ENCODE measurements at places on chromosomes 7 and 10.

DNA sequence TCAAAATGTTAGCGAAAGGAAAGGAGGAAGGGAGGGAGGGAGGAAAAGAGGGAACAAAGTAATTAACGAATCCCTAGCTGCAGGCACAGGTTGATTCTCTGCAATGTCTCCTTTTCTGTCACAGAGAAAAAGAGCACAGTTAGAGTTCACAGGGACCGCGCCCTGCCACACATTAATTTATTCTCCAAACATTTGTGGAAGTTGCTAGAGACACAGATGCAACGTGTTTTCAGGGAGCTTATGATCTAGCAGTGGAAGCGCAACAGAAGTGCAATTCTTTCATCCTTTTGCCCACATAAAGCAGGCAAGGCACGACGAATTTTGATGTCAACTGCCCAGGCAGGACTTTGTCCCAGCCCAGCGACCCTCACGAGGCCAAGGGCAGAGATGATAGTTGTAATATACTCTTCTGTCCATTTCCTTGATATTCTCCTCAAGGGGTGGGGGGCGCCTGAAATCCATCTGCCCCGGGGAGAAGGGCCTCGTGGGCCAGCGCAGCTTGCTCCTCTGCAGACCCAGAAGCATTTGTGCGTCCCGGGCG is 101.7 kb upstream of the ZNF438 start:
- peak overlapping the region; percentile 74 for H3K27ac ChIP-seq
- peaks cover 3% of the 10 kb centered on the region for H3K36me3 ChIP-seq
- DNase-seq: no peak
- H3K27me3 ChIP-seq: no peaks in the 10 kb centered on the region
- no peaks in the 10 kb centered on the region for H3K4me1 ChIP-seq
- H3K4me3 ChIP-seq: peak overlapping the region; percentile 69

GRCh38 chr7:117916309-117916708 is 43.1 kb upstream of the CTTNBP2 start:
- H3K36me3 ChIP-seq: no peaks in the 10 kb centered on the region
- no peaks in the 10 kb centered on the region for H3K4me1 ChIP-seq
- no peaks in the 10 kb centered on the region for H3K27me3 ChIP-seq
- no peak overlapping the region for H3K4me3 ChIP-seq
- no peak for DNase-seq

- no peak for DNase-seq
- no peak overlapping the region for H3K4me3 ChIP-seq
- no peaks in the 10 kb centered on the region for H3K36me3 ChIP-seq
- no peak overlapping the region for H3K27ac ChIP-seq
- H3K4me1 ChIP-seq: no peaks in the 10 kb centered on the region
- peaks cover 13% of the 10 kb centered on the region for H3K27me3 ChIP-seq
Measured at GRCh38 chr7:132112106-132112505, 464.2 kb downstream of the PLXNA4 start.

DNA sequence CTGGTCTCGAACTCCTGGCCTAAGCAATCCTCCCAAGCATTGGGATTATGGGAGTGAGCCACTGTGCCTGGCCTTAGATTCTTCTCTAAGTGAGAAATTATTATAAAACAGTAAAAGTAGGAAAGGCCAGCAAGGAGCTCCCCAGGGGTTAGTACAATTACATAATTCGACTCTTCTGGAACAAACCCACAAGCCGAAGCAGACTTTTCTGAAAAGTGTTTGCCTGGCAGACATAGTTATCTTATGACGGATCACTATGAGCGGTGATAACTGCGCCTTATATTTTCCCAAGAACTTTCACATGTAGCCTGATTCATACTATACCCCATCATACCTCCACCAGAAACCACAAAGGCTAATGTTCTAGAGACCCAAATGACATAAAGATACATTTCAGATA is 30.2 kb upstream of the SH3PXD2A start:
- H3K27me3 ChIP-seq: no peaks in the 10 kb centered on the region
- H3K4me3 ChIP-seq: no peak overlapping the region
- no peak overlapping the region for H3K27ac ChIP-seq

DNA sequence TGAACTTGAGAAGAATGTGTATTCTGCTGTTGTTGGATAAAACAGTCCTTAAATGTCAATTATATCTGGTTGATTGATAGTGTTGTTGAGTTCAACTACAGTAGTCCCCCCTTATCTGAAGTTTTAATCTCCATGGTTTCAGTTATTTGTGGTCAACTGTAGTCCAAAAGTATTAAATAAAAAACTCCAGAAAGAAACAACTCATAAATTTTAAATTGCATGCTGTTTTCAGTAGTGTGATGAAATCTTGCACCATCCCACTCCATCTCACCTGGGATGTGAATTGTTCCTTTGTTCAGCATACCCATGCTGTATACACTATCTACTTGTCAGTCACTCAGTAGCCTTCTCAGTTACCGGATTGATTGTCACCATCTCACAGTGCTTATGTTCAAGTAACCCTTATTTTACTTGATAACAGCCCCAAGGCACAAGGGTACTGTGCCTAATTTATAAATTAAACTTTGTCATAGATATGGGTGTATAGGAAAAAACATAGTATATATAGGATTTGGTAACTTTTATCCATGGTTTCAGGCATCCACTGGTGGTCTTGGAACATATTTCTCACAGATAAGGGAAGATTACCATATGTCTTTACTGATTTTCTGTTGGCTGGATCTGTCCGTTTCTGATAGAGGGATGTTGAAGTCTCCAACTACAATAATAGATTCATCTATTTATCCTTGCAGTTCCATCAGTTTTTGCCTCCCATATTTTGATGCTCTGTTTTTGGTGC is 57.1 kb downstream of the AOAH start:
- H3K4me3 ChIP-seq: no peak overlapping the region
- no peak for DNase-seq
- H3K36me3 ChIP-seq: peaks cover 23% of the 10 kb centered on the region
- H3K27ac ChIP-seq: no peak overlapping the region
- H3K4me1 ChIP-seq: peaks cover 12% of the 10 kb centered on the region
- H3K27me3 ChIP-seq: no peaks in the 10 kb centered on the region

DNA sequence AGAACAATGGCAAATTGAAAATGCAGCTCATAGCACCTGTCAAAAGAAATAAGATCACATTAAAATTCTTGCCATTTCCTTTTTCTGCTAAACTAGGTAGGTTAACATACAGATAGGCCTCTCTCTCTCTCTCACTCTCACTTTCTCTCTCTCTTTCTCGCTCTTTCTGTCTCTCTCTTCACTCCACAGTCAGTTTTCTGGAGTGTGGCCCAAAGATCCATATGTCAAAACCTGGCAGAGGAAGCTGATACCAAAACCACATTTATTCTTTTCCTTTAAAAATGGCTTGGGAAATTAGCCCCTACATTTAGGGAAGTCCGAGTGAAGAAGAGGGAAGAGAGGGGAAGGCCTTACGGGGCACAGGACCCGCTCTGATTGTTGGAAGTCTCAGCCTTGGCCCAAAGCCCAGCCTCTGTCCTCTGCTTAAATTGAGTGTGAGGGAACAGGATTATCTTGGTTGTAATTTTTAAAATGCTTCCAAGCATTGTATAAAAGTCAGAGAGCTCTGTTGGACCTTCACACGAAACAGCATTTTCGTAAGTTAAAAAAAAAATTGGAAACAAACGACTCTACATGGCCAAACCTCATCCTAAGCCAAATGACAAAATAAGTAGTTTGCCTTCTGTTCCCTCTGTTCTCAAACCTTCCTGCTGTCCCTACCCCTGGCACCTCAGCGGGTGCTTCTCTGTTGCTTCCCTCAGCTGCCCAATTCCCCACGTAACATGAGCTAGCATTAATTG is 83.2 kb downstream of the FRMD4A start:
- peaks cover 67% of the 10 kb centered on the region for H3K27me3 ChIP-seq
- H3K4me3 ChIP-seq: no peak overlapping the region

DNA sequence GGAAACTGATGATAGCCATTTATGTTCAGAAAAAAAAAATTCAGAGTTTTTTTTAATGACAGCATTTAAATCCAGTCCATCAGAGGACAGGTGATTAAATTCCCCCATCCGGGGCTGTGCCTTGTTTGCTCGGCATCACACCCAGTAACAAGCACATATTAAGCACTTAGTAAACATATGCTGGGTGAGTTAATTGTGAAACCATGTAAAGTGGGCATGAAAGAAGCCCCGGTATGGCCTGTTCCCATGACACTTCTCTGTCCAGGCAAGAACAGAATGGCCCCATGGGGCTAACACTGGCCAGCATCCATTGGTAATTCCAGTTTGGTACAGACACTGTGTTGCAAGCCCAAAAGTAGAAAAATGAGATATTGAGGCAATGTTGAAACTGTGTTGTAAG is 220.8 kb upstream of the RNF32 start:
- no peaks in the 10 kb centered on the region for H3K36me3 ChIP-seq
- DNase-seq: no peak
- H3K27me3 ChIP-seq: peaks cover 56% of the 10 kb centered on the region

- H3K36me3 ChIP-seq: no peaks in the 10 kb centered on the region
- H3K4me3 ChIP-seq: no peak overlapping the region
- no peak for DNase-seq
- no peaks in the 10 kb centered on the region for H3K4me1 ChIP-seq
- H3K27ac ChIP-seq: no peak overlapping the region
Measured at GRCh38 chr7:136336932-136337331, 359.8 kb upstream of the MTPN start.

DNA sequence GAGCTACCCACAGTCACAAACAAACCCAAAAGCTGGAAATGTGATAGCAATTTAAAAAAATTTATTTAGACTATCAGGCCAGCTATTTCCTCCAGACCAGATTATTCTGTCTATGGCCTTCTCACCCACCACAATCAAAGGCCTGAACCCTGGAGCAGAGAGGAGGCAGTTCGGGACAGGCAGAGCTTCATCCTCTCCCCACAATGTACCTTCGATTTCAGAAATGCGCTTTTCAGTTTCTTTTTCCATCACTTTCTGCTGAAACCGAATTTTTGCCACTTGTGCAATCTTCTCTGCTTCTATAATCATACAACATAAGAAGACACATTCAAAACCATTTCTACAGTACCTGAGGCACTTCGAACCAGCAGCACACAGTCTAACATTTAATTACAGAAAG is 29.9 kb downstream of the ERLIN1 start:
- no peak overlapping the region for H3K27ac ChIP-seq
- no peak overlapping the region for H3K4me3 ChIP-seq
- H3K36me3 ChIP-seq: peaks cover 47% of the 10 kb centered on the region
- no peaks in the 10 kb centered on the region for H3K27me3 ChIP-seq
- H3K4me1 ChIP-seq: peaks cover 12% of the 10 kb centered on the region

GRCh38 chr7:40680657-40681056 is 545.9 kb downstream of the SUGCT start:
- no peak for DNase-seq
- H3K27ac ChIP-seq: no peak overlapping the region
- H3K4me1 ChIP-seq: no peaks in the 10 kb centered on the region

DNA sequence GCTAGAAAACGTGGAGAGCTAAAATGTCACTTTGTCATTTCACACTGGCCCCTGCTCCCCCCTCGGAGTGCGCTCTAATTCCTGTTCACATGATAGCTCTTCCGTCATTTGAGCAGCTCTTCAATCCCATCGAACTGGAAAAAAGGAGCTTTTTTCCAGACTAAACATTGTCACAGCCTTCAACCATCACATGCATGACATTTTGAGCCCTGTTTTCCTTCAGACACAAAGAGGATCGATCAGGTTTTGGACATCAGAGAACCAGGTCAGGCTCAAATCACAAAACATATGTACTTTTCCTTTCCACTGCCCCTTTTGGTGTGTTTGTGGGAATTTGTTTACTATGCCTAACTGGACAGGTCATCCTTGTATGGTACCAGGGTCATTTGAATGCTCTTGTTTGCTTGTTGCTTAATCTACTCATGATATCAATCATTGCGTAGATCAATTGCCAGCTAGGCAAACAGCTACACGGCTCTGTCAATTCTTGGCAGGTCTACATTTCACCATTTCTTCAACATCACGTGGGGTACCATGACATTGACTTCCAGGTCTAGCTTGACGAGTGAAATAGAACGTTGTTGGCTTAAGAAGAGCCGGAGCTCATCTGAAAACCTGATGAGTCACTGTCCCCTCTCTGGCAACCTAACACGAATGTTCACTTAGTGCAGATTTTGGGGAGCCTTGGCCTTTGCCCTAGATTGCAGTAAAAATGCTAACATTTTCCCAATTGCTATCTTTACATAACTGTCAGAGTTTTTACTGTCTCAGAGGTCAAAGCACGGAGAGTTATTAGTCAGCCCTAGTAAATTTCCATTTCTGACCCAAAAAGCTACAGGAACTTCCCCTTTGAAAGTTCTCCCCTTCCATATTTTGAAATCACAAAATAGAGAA is 87.3 kb downstream of the LYZL2 start:
- no peaks in the 10 kb centered on the region for H3K27me3 ChIP-seq
- H3K36me3 ChIP-seq: peaks cover 7% of the 10 kb centered on the region
- H3K27ac ChIP-seq: peak overlapping the region; percentile 30
- no peaks in the 10 kb centered on the region for H3K4me1 ChIP-seq

- H3K4me1 ChIP-seq: no peaks in the 10 kb centered on the region
- H3K4me3 ChIP-seq: no peak overlapping the region
- no peak for DNase-seq
- H3K36me3 ChIP-seq: peaks cover 6% of the 10 kb centered on the region
- no peak overlapping the region for H3K27ac ChIP-seq
Measured at GRCh38 chr7:29352041-29352440, 157.5 kb downstream of the CHN2 start.

GRCh38 chr7:98993024-98993897 is 114.9 kb downstream of the TRRAP start:
- H3K4me3 ChIP-seq: no peak overlapping the region
- peaks cover 5% of the 10 kb centered on the region for H3K4me1 ChIP-seq
- peaks cover 55% of the 10 kb centered on the region for H3K36me3 ChIP-seq
- DNase-seq: no peak
- no peak overlapping the region for H3K27ac ChIP-seq

- H3K27ac ChIP-seq: no peak overlapping the region
- no peak overlapping the region for H3K4me3 ChIP-seq
Measured at GRCh38 chr7:16462431-16462889, 3.1 kb downstream of the SOSTDC1 start.

- H3K4me3 ChIP-seq: no peak overlapping the region
- H3K27me3 ChIP-seq: peaks cover 5% of the 10 kb centered on the region
- DNase-seq: no peak
- H3K4me1 ChIP-seq: no peaks in the 10 kb centered on the region
- H3K27ac ChIP-seq: no peak overlapping the region
Measured at GRCh38 chr10:27857616-27858015, 112.0 kb upstream of the MKX start.

GRCh38 chr10:49395741-49396665 is at the start of gene DRGX:
Gene DRGX, minus strand, starts transcription at chr10:49396089. Its CDS starts 649 bp downstream, at chr10:49395440.
- H3K36me3 ChIP-seq: no peaks in the 10 kb centered on the region
- no peak for DNase-seq
- no peak within 1 kb of the TSS for H3K27ac ChIP-seq
- H3K4me3 ChIP-seq: peak within 1 kb of the TSS; percentile 46

- peak overlapping the region; percentile 81 for H3K4me3 ChIP-seq
- no peak for DNase-seq
- peak overlapping the region; percentile 97 for H3K27ac ChIP-seq
- no peaks in the 10 kb centered on the region for H3K27me3 ChIP-seq
Measured at GRCh38 chr7:158816995-158817394, 12.3 kb downstream of the ESYT2 start.

GRCh38 chr7:325051-325798 is 35.3 kb downstream of the FOXL3 start:
- peaks cover 54% of the 10 kb centered on the region for H3K27me3 ChIP-seq
- H3K4me1 ChIP-seq: no peaks in the 10 kb centered on the region
- DNase-seq: no peak
- H3K4me3 ChIP-seq: no peak overlapping the region
- no peaks in the 10 kb centered on the region for H3K36me3 ChIP-seq
- H3K27ac ChIP-seq: peak overlapping the region; percentile 77

Measured in effector memory CD8-positive, alpha-beta T cell (primary cell).